Uterus (tissue), 4 donors: ENCODE measurements at places on chromosomes 12 and 14.

DNA sequence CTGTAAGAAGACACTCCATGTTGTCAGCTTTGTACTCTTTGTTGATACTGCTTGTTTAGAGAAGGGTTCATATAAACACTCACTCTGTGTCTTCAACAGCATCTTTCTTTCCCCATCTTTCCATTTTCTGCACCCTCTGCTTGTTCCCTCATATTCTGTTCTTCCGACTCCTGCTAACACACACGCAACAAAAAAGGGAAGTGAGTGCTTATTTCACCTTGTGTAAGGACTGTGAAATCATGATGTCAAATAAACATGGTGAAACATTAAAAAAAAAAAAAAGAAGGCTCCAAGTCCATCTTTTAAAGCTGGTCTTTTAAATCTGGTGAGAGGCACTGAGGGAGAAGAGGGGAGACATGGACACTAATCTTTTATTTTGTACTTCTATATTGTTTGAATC, 145.4 kb downstream of the RPAP3 start:
- no peak for DNase-seq

DNA sequence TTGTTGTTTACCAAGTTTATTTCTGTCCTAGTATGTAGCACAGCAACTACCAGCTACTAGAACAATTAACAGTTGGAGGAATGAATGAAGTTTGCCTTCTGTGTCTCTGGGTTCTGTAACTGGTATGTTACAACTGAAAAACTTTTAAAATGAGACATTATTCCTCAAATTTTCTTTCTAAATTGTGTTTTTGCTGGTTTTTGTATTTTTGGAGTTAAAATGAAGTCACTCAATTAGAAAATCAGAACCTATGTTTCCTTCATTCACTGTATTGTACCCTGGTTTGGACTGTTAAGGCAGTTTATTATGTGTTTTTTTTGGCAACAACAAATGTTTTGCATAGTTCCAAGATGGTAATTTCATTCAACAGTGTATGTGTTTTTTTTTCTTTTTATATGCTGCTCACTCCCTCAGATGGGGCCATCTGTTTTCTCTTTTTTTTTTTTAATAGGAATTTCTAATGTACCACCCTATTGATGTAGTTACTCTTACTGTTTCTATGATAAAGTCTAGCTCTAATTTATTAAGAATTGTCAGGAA, 30.2 kb upstream of the EVL start:
- no peak for DNase-seq

GRCh38 chr14:31939934-31940333, 137.2 kb upstream of the ARHGAP5 start:
- DNase-seq = no peak

GRCh38 chr12:8734873-8735381, 37.1 kb downstream of the RIMKLB start:
- no peak for DNase-seq

DNA sequence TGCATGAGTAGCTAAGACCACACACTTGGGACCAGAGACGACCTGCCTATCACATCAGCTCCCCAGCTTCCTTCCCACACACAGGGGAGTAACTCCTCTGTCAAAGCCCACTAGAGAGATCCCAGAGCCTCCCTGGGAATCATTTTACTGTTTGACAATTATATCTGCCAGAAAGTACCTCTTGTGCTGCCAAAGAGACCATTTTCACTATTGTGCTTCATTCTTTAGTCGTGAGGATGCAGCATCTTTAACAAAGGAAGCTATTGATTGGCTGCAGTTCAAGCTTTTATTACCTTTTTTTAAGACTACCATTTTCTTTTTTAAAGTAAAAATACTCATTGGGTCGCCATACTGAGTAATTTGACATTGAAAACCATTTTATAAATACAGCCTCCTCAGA, 194.5 kb upstream of the RGS6 start:
- no peak for DNase-seq

DNA sequence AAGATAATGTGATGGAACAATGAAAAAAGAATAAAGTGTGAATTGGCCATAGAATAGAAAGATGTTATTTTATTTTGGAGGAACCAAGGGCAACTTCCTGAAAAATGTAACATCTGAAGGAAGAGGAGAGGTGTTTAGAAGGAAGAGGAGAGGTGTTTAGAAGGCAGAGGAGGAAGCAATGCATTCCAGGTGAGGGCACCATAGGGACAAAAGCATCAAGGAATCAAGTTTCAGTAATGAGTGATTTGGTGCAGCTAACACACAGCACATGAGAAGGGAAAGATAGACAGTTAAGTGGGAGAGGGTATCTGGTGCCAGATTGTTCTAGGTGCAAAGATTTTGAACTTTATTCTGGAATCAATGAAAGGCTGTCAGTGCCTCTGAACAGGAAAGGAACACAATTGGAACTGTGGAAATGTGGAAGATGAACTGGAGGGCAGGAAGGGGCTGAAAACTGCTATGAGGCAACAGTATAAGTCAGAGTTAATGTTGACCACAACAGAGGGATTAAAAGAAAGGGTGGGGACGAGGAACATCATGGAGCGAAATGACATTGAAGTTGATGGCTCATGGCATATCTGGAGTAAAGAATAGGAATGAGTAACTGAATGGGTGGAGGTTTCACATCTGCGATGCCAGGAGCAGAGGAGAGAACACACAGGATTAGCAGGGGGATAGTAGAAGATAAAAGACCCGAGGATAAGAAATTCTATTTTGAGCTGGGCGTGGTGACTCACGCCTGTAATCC, 326.6 kb downstream of the LRIG3 start:
- DNase-seq = no peak

- no peak for DNase-seq
These were observed 93.1 kb downstream of the RMST start for GRCh38 chr12:97555547-97556187.

GRCh38 chr12:52186118-52186840, 5.5 kb downstream of the KRT80 start:
- DNase-seq = no peak

DNA sequence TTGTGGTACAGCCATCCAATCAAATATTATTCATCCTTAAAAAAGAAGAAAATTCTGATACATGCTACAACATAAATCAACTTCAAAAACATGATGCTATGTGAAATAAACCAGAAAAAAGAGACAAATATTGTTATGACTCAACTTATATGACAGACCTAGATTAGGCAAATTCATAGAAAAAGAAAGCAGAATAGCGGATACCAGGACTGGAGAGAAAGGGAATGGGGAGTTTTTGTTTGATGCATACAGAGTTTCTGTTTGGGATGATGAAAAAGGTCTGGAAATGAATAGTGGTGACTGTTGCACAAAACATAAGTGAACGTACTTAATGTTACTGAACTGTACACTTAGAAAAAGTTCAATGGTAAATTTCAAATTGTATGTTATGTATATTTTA, 82.3 kb downstream of the SPPL3 start:
- DNase-seq = no peak

DNA sequence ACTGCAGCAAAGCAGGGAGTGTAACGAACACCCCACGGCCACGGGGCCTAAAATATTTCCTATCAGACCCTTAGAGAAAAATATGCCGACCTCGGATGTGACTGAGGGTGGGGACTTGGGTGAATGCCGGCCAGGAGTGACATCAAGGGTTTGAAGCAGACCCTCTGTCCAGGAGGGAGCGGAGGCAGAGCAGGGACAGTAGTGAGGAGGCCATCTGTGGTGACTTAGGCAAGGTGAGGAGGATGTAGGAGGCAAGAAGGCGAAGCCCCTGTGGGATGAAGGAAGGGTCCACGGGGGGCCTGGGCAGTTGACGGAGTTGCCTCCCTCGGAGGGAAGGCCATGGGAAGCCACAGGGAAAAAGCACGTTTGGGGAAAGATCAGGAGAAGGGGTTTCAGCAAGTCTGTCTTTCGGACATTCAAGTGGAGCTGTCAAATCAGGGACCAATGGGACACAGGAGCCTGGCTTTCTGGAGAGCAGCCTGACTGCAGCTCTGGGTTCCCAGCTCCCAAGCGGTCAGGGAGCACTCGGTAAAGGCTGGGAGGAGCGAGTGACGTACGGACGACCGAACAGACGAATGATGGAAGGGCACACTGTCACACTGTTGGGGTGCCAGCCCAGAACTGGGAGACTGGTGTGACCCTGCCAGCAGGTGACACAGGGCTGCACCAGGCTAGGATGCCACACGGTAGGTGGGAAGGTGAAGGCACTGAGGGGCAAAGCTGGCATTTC, 74.3 kb downstream of the MOK start:
- no peak for DNase-seq

DNA sequence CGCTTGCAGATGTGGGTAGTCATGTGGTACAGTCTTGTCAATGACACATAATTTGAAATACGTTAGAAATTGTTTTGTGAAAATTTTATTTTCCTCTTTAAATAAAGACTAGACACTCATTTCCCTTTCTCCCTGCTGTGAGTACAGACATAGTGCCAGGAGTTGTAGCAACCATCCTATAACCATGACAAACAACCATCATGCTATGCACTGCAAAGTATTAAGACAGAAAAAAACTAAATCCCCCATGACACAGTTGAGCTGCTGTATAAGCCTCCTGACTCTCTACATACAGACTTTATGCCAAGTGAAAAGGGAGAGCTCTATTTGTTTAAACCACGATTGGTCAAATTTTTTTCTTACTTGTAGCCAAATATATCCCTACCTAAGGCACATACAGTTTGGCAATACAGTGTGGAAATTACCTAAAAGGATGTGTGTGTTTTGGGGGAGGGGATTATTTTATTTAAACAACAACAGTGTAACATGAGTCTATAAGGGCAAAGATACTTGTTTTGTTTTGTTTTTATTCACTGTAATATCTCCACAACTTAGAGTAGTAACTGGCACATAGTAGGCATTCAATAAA, 45.0 kb upstream of the KRR1 start:
- no peak for DNase-seq

GRCh38 chr12:32211900-32212156, 105.2 kb downstream of the BICD1 start:
- no peak for DNase-seq

DNA sequence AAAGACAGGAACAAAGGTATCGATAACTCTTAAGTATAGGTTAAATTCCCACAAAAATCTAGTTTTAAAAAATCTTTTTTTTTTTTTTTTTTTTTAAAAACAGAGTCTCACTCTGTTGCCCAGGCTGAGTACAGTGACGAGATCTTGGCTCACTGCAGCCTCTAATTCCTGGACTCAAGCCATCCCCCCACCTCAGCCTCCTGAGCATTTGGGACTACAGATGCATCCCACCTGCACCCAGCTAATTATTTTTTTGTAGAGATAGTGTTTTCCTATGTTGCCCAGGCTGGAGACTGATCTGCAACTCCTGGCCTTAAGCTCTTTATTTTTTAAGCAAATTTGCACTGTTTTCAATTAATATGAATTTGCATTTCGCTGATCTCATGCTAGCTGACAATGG, 9.8 kb downstream of the PSEN1 start:
- DNase-seq = no peak

GRCh38 chr14:79783041-79783440, 428.3 kb downstream of the DIO2 start:
- no peak for DNase-seq

GRCh38 chr14:22976620-22977433, 5.5 kb downstream of the AJUBA start:
- DNase-seq = no peak

- DNase-seq = no peak
These were observed 1030.6 kb downstream of the VRK1 start for GRCh38 chr14:97827746-97828145.

- peak; percentile 6 for DNase-seq
These were observed 22.7 kb downstream of the LRTM2 start for GRCh38 chr12:1842905-1843640.
